ENCODE measurements at places on chromosomes 4 and X.

DNA sequence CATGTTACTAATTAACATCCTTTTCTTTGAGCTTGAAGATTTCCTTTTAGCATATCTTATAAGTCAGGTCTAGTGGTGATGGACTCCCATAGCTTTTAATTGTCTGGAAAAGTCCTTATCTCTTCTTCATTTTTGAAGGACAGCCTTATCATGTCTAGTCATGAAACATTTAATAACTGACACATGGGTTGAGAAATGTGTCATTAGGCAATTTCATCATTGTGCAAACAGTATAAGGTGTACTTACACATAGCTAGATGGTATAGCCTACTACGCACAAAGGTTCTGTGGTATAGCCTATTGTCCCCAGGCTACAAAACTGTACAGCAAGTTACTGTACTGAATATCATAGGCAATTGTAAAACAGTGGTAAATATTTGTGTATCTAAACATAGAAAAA is 34.5 kb upstream of the ALG13 start:
- DNase-seq: no peak

DNA sequence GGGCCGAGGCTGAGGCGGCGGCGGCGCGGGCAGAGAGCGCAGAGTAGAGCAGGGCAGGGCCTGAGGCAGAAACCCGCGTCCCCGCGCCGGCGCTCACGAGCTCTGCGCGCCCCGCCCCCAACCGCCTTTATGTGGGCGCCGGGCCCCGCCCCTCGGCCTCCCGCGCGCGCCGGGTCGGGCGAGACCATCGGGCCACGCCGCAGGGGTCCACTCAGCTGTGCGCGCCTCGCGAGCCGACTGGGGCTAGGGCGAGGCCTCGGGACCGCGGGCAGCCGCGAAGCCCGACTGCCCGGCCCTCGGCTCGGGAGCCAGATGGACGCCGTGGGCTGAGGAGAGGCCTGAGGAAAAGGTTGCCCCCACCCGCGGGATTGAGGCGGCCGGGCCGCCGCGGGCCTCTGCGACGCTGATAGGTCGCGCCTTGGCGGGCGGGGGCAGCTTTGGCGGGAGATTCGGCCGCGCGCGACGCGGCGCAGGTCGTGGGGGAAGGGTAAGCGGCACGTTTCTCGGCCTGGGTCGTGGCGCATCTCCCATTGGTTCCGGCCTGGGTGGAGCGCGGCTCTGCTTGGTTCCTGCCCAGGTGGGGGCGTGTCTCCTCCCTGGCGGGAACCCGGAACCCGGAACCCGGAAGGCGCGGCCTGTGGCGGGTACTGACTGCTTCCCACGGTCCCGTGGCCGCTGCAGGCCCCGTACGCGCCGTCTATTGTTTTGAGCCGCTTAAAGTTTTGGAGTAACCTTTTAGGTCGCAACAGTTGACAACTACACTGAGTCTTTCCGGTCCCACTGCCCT is at the start of gene SLBP:
TSS of gene SLBP (minus strand) at position 104 of the 787 bp plus-strand sequence. CDS start 131 bp downstream, outside the sequence.
- DNase-seq: peak; percentile 98

- no peak for DNase-seq
These were observed 189.4 kb downstream of the MAB21L2 start for GRCh38 chr4:150771382-150771781.

DNA sequence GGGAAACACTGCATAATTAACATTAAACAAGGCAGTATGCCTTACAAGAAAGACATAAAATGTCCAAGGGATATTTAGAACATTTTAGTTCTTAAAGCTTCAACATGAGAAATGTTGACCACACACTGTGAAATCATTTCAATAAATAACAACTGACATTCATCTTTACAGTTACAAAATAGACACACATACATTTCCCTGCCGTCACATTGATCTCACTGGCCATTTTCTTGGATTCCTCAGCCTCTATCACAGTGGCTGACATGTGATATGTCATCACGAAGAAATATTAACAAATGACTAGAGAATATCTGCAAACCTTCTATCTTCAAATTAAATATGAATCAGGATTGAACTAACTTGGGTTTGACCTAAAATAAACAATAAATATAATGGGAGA is 1.9 kb downstream of the CXCL2 start:
- DNase-seq: no peak

DNA sequence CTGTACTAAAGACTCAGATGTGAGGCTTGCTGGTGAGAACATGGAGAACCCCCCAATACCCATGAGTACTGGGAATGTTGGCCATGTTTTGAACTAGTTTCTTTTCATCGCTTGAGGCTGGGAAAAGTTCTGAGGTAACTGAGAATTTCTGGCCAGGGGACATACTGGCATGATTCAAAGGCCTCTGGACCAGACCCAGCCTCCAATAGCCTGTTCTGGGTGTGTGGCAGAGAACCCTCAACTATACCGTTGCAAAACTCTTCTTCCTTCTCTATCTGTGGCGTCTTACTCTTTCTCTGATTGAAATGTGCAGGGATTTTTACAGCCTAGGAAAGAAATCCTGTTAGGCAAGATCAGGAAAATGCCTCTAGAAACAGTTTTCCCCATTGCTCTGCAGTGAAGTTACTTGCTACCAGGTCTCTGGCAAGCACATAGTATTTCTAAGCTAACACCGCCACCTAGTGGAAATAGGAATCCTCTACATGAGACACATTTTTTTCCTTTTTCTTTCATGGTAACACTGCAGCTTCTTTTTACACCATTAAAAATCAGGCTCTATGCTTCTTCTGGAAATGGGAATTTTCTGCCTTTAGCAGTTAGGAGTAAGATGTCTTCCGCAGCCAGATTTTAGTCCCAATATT is 170.7 kb upstream of the ZCCHC13 start:
- DNase-seq: no peak

DNA sequence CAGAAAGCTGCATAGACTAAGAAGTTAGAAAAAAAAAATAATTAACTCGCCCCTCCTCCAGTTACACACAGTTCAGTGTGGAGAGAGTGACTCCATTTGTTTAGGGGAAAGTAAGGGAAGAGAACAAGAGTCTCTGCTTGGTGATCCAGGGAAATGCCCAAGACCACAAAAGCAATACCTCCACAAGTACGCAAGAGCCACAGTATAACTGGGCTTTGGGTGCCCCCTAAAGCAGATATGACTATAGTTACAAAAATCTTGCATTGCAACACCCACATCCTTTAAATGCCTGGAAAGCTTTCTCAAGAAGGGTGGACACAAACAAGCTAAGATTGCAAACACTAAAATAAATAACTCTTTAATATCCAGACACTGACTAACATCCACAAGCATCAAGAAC is 164.2 kb upstream of the NRK start:
- DNase-seq: no peak
